ENCODE measurements at places on chromosomes 5 and 9.

- peak; percentile 51 for DNase-seq
These were observed 66.6 kb downstream of the ZNF474 start for GRCh38 chr5:122195802-122196394.

DNA sequence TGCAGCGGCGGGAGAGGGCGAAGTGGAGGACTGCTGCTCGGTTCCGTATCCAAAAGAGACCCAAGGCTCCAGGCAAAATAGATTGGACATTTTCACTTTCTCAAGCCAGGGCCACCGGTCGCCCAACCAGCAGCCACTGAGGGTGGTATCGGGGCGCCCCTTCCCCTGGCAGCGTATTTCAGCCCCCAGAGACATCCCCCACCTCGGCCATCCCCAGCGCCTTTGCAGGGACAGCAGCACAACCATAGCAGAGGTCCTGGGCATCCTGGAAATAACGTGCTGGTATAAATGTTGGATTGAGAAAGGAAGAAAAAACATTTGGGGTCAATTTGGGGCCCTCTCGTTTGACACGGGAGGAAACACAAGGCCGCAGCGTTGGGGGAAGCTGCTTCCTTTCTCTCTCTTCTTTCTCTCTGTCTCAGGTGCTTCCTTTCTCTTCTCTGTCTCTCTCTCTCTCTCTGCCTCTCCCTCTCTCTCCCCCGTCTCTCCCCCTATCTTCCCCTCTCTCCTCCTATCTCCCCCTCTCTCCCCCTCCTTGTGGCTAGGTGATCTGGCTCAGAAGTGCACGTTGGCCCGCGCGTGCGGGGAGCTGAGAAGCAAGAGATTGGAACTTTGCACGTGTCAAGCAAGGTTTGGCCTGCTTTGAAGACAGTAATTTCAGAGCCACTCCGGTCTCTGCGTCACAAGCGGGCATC, 624 bp upstream of the RETREG1 start:
- DNase-seq = no peak

DNA sequence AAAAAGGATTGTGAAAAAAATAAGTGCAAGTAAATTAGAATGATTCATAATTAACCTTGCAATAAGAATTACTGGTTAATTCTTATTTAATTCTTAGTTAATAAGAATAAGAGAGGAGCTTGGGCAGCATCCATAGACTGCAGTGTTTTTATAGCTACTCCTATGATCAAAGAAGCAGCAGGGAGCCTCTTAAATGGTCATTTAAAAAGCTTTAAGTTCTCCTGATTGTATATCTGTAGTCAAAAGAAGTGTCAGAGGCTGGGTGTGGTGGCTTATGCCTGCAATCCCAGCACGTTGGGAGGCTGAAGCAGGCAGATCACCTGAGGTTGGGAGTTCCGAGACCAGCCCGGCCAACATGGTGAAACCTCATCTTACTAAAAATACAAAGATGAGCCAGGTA, 14.4 kb downstream of the ACER2 start:
- DNase-seq = no peak

DNA sequence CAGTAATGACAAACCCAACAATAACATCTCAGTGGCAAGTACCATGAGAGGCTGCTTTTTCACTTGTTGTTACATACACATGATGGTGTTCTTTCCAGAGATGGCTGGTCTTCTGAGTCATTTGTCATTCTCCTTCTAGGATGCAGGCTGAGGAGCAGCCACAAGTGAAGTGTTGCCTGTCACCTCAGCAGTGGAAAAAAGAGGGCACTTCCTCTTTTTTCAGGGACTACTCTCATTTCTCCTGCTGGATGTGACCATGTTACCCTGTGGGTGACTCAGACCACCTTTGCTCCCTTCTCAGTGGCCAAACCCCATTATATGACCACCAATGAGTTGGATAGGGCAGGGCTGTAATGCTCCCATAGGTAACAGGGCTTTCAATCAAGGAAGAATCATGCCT, 587.0 kb upstream of the ADAMTS16 start:
- no peak for DNase-seq

GRCh38 chr9:115884846-115885245, 268.7 kb upstream of the PAPPA start:
- DNase-seq = no peak

DNA sequence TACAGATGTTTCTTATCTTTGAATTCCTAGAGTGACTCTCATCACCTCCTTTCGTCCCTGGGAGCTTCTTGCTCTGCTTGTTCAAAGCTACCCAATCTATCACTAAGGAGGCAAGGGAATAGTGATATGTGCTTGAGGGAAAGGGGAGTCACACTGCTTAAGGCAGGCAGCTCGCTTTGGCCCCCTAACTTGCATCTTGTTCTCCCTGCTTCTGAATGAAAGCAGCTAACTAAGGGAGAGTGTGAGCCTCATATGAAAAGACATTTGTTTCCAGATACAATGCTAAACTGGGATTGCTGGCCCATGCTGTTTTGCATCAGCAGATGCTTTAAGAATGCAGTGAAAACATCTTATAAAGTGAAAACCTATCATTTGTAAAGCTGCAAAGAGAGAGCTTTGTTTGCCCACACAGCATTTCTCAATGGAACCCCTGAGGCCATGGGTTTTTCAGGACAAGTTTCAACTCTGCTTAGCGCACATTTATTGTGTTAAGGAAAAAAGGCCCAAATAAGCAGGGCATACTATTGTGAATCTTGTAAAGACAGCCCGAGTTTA, 367.9 kb upstream of the ADAMTSL1 start:
- DNase-seq = no peak

GRCh38 chr5:142561486-142562097, 124.3 kb downstream of the FGF1 start:
- no peak for DNase-seq

DNA sequence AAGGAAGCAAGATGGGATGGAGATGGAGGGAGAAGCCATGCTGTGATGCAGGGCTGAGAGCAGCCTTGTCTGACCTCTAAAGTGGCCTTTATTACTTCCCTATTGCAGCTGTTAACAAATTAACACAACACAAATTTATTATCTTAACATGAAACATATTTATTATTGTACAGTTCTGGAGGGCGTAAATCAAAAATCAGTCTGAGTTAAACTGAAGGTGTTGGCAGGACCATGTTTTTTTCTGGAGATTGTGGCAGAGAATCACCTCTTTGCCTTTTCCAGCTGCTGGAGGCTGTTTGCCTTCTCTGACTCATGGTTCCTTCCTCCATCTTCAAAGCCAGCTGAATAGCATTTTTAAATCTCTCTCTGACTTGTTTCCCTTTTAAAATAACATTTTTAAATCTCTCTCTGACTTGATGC, 7.2 kb upstream of the MCC start:
- DNase-seq = no peak

GRCh38 chr5:79408028-79408427, 105.9 kb downstream of the HOMER1 start:
- no peak for DNase-seq

DNA sequence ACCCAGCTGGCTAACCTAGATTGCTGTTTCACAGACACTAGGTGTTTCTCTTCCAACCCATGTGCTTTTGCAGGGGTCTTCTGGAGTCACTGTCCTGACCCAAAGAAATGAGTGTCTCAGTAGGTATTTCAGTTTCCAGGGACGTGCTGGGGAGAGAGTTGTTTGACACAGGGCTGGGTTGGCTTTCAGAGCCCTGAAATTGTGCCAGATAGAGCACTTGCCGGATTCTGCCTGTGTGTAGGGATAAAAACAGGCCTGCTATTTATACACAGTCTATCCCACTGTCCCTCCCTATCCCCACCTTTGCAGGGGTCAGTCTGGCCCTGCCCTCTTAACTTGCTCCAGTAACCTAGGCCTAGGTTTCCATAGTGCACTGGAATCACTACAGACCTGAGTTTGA, 957 bp upstream of the HBEGF start:
- DNase-seq = no peak

Measured in tibial nerve (tissue), 4 donors.